ENCODE measurements at places on chromosomes 6 and 20.

- DNase-seq, result no peak
Measured at GRCh38 chr6:24490948-24491347, 1.6 kb upstream of the GPLD1 start.

DNA sequence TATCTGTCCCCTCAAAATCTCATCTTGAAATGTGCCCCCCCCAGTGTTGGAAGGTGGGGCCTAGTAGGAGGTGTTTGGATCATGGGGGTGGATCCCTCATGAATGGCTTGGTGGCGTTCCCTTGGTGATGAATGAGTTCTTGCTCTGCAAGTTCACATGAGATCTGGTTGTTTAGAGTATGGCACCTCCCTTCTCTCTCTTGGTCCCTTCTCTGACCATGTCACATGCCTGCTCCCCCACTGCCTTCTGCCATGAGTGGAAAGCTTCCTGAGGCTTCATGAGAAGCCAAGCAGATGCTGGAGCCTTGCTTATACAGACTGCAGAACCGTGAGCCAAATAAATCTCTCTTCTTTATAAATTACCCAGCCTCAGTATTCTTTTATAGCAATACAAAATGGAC lies 70.9 kb downstream of the MAN1A1 start:
- no peak for DNase-seq

- no peak for DNase-seq
Measured at GRCh38 chr6:134346932-134347545, 29.1 kb upstream of the SGK1 start.

DNA sequence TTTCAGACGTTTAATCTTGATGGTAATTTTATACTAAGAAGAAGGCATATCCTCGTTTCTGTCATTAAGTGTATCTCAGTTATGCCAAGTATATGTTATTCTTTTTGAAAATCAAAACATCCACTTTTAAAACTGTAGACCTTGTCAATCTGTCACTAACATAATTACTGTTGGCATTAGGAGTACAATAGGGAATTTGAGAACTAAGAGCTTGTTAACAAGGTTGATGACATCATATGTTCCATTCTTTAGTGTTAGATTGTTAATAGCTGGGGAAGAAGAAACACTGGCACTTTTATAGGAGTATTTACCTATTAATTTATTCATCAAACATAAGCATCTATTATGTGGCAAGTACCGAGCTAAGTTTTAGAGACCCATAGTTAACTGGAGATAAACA lies 76.2 kb downstream of the MAP3K4 start:
- no peak for DNase-seq

- DNase-seq, result no peak
Measured at GRCh38 chr20:49742948-49743347, 29.3 kb upstream of the B4GALT5 start.

All from non-pigmented ciliary epithelial cell (primary cell).